ENCODE measurements at places on chromosomes 2 and 18.
A peak's percentile ranks its signal among the peaks of the same experiment; 100 is the strongest.

DNA sequence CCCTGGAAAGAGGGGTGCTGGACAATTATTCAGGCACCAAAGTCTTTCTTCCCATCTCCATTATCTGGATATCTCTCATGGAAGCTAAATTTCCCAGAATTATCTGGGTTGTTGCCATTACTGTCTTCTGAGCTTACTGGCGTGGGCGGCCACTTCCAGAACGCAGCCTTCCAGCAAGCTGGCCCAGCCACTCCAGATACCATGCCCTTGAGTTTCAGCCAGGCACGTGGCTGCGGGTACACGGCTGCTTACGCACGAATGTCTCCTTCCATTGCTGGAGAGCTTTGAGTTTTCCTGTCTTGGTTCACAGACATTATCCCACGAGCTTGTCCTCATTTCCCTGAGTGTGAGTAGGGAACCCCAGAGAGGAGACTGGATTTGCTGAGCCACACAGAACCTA is 32.7 kb downstream of the CELF4 start:
- DNase-seq, result no peak

- DNase-seq, result no peak
These were observed 162.1 kb upstream of the TTC39C start for GRCh38 chr18:23852236-23853045.

DNA sequence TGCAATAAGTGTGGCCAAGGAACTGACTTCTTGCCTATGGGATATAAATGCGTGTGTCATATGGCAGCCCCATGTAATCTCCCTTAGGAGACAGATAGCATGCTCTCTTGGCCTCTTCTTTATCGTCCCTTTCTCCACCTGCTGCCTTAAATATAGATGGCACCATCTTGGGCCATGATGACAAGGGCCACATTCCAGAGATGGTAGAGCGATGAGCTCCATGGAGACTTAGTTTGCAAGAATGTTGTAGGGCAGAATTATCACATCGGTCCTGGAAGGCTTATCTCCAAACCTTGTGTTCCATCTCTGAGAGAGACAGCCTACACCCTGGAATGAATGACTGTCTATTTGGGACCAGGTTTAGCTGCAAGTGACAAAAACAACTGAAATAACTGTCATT is 536.7 kb downstream of the TNS1 start:
- no peak for DNase-seq

DNA sequence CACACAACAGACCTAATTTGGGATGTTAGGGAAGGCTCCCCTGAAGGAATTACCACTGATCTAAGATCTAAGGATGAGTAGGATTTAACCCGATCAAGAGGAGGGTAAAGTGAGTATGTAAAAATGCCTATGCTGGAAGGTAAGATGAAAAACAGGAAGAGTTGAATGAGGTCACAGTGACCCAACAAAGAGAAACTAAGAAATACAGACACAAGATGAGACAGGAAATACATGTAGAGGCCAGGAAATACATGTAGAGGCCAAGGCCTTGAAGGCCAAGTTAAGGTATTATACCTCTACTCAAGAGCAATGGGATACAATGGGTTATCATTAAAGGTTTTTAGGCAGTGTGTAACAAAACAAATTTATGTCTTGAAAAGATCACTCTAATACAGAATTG is 131.6 kb upstream of the TANK start:
- DNase-seq, result no peak

DNA sequence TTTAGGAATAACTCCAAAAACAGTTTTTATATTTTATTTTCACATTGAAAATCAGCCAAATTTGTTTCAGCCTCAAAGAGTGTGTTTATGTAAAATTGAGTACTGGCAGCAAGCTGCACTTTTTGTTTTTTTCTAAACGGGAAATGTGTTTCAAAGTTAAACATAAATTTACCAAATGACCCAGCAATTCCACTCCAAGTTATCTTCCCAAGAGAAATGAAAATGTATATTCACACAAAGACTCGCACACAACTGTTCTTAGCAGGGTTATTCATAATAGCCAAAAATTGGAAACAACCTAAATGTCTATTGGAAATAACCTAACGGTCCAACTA is 9.3 kb downstream of the ALPK2 start:
- DNase-seq, result no peak

DNA sequence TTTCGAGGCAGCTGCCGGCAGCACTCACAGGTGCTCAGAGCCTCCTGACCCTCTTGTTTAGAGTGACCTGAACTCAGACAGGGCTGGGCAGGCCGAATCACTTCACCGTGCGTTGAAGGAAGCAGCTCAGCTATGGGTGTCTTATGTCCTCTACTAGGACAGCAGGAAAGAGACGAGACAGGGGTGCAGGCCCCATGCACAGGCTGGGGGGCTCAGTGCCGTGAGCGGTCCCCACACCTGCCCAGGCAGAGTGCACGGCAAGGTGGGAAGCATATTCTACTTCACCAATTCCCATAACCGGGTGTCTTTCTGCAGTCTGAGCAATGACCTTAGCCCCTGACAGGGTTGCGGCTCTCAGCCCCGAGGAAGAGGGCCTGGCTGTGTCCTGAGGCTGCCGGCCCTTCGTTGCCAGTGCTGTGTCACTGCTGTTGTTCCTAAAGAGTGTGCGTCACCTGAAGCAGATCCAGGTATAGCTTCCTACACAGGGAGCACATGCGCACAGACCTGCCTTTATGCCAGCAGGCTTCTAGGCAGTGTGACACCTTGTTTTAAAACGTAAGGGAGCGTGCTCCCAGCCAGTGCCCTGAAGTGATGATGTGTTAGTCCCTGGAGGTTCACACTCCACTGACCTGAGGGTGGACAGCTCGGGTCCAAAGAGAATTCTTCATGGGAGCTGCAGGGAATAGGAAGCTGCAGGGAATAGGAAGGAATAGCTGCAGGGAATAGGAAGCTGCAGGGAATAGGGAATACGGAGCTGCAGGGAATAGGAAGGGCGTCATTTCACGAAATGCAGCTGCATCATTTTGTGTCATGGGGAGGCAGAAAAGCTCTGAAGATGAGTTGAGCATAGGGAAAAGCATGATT is 207.9 kb upstream of the SALL3 start:
- DNase-seq, result no peak

GRCh38 chr18:58536202-58536516 is 92.7 kb downstream of the ALPK2 start:
- no peak for DNase-seq

DNA sequence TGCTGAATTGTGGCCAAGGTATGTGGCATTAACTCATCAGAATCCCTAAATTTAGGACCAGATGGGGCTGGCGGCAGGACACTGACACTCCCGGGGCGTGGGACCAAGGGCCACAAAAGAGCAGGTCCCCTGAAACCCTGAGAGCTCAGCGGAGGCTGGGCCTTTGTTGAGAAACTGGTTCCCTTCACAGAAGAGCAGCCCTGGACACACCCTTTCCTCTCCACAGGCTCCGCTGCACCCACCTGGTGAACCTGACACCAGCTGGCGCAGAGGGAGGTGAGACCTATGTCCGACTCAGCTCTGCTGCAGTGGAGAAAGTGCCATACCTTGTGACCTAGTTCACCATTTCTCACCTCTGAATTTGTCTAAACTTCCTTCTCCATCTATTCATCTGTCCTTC is 119.5 kb downstream of the RTP5 start:
- no peak for DNase-seq

- DNase-seq, result no peak
These were observed 40.2 kb upstream of the STAT4 start for GRCh38 chr2:191190861-191191552.

DNA sequence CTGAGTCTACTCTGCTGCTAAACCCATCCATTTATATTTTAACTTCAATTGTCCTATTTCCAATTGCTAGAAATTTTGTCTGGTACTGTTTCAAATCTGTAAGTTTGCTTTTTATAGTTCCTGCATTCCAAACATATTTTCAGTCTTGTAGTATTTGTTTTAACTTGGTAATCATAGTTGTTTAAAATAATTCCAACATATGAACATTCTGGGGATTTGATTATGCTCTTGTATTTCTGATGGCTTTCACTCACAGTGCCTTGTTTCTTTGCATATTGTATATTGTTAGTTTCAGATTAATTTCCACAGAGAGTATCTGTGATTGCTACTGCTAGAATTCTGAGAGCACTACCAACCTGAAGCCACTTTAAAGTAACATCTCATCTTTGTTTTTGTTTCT is 202.4 kb downstream of the ETAA1 start:
- no peak for DNase-seq

DNA sequence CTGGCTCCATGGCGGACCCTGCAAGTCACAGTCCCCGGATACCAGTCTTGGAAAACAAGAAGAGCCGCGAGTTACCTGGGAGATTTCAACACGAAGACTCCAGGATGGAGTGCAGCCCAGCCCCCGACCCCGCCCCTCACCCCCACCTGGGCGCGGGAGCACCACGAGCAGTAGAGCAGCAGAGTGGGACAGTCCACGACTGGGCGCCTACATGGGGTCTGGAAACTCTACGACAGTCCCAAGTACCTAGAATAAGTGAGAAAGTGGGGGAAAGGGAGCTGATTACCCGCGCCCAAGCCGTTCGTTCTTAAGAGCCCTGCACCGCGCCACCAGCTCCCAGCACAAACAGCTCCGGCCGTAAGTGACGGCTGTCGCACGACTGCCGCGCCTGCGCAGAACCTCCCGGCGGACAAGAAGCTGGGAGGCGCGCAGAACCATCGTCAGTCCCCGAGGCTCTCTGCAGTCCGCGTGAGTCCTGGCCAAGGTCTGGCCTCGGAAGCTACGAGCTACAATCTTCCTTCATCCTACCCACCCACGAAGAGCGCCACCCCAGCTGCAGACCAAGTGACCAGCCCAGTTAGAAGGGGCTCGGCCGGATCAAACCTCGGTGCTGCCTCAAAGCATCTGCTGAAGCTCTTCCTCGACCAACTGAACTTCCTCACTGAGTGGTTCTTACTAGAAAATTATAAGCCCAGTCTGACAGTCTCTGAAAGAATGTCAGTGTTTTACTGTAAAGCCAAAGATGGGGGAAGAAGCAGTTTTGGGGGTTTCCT is at the start of gene DPY30:
DPY30 (minus strand) TSS at position 359 of the 773 bp plus-strand sequence; CDS start at position 10, 349 bp downstream.
- peak; percentile 92 for DNase-seq

- peak; percentile 78 for DNase-seq
These were observed 14.9 kb upstream of the ITM2C start for GRCh38 chr2:230849633-230850357.

- DNase-seq, result no peak
These were observed 112.8 kb downstream of the ADCYAP1 start for GRCh38 chr18:1017227-1018058.

- no peak for DNase-seq
These were observed 14.7 kb downstream of the CNTNAP5 start for GRCh38 chr2:124039762-124040291.

DNA sequence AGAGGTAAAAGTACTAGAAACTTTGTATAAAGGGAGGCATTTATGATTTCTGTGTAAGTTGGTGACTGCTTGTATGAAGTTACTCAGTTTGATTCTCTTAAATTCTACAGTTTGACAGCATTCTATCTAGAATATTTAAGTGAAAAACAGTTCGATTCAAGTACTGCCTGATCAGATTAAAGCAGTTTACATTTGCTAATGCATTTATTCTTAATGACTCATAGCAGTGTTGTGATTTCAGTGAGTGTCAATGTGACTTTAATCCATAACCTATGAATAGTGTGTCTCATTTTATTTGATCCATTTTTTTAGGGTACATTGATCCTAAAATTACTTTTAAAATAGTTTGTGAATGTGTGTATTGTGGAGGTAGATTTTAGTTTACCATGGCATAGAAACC is 35.7 kb downstream of the WDR43 start:
- DNase-seq, result no peak

- DNase-seq, result no peak
These were observed 622.5 kb downstream of the RNF144A start for GRCh38 chr2:7539760-7540159.

DNA sequence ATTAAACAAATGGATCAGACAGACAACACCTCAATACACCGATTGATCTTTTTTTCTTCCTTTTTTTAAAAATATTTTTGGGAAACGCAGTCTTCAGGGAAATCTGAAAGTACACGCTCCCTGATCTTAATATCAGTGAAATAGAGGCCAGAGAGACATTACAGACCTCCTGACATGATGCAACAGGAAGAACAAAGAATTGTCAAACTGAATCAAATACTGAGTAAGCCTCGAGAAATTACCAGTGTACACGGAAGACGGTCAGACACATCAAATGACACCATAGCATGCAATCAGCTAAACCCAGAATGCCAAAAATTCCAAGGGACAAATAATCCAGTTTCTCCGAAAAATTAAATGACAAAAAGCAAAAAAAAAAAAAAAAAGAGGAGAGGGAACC is 80.2 kb upstream of the NFU1 start:
- DNase-seq, result no peak

- no peak for DNase-seq
These were observed 74.5 kb downstream of the MDH1 start for GRCh38 chr2:63663013-63663864.

DNA sequence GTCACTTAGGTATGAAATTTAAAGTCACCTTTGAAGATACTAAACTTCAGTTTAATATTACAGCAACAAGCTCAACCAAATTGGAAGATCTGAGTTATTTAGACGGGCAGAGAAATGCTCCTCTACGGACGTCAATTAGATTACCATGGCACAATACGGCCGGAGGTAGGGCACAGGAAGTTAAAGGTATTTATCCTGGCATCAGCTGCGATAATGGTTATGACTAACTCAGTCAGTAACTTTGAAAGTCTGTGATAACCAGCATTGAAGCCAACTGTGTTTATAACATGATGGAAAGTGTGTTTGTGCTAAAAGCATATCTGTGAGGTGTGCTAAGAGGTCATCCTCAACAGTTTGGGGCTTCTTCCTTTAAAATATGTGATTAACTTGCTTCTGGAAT is 117.3 kb downstream of the WDSUB1 start:
- DNase-seq, result no peak

DNA sequence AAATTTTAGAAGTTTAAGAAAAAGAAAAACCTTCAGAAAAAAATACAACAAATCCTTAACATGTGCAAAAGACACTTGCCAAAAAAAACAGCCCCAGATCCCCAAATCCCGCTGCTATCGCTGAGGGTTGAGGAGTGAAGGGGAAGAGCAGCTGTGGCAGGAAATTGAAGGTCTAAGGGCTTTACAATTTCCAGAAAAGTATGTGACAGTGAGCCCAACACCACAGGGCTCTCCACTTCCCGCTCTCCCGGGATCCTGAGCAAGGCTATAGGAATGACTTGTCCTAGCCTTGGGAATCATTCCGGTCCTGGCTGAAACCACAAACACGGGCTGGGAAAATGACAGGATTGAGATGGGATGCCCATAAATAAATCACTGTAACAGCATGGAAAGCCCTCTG is 191.4 kb downstream of the TMEM163 start:
- DNase-seq, result no peak

DNA sequence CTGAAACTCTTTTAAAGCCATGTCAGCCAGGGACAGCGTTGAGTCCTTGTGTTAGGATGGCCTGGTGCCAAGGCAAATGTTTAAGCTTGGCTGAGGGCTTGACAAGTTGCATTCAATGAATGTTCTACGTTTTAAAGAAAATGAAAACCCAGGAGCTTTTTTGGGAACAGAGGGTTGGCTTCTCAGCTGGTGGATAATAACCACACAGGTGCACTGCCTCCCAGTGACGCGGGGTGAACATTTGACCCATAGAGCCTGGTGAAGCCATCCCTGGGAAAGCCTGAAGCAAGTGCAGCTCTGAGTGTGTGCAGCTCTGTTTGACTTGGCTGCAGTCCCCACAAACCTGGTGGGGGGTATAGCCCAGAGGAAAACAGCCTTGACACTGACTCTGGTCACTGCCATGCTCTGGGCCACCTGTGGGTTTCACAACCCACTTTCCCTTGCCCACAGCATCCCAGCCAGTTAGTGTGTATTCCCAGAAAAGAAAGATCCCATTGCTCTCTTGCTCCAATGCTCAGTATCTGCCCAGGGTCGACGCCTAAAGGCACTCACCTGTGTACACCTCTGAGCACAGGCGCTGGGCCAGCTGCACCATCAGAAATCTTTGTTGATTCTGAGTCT is 874.9 kb downstream of the RNF144A start:
- DNase-seq, result no peak

Measured in CD4-positive, alpha-beta T cell treated with Interleukin-17A for 4 hours (primary cell).